ENCODE measurements at places on chromosomes 3 and 15. TPM values are rescaled to one million over a fixed set of nuclear protein-coding genes. Genes with fewer than 3 reads are reported as not detected.

Gene ITIH3
- not detected for total RNA-seq

Gene LAMB2
- 16.6 TPM for total RNA-seq

Gene TMEM212
- not detected for total RNA-seq

Gene CSTA
- not detected for total RNA-seq
